ENCODE measurements at places on chromosomes 7 and 10.

DNA sequence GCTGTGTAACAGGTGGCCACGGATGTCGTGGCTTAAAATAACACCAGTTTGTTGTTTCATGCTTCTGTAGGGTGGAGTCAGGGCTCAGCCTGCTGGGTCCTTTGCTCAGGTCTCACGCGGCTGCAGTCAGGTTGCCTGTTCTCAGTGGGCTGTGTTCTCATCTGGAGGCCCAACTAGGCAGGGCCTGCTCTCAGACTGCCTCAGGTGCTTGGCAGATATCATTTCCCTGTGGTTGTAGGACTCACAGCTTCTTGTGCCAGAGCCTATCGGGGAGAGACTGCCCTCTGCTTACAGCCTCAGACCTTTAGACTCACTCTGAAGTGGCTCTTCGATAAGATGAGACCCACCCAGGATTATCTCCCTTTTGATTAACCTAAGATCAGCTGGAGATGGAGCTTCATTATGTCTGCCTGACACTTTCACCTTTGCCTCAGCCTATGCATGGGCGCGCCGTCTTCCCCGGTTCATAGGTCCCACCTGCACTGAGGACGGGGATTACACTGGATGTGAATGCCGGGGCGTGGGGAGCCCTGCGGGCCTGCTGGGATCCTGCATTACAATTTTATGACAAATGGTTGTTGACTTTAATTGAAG is 55.3 kb downstream of the INPP5A start:
- DNase-seq, result no peak

DNA sequence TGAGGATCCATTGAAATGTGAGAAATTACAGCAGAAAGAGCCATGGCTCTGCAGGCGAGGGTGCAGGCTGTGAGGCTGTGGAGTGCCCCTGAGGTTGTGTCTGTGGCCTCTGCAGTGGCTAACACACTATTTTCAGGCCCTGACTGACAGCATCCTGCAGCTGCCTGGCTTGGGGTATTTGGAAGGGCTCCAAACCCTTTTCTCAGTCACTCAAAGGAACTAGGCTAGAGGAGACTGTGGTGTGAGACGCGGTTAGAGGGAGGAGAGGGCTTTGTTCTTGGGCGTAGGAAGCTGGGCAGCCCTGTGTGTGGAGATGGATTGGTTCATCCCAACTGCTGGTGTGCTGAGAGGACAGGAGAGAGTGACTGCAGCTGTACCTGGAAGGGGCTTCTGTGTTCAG is 134.9 kb downstream of the RAMP3 start:
- DNase-seq, result no peak

DNA sequence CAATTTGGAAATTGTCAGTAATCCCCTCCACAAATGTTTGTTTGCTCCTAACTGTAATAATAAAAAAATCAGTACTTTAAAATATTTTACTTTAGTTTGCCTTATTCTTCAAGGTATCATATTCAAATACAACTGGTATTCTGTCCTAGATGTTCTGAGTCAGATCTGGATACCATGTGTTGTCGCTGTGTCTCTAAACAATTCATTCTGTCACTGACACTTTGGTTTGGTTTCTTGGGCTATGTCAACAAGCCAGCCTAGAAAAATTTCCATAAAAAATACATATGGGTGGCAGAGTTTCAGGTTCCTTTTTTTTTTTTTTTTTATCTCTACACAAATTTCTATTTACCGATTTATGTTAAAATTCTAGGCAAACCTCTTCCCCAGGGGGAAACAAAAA is 33.2 kb upstream of the SEMA3D start:
- DNase-seq, result no peak

DNA sequence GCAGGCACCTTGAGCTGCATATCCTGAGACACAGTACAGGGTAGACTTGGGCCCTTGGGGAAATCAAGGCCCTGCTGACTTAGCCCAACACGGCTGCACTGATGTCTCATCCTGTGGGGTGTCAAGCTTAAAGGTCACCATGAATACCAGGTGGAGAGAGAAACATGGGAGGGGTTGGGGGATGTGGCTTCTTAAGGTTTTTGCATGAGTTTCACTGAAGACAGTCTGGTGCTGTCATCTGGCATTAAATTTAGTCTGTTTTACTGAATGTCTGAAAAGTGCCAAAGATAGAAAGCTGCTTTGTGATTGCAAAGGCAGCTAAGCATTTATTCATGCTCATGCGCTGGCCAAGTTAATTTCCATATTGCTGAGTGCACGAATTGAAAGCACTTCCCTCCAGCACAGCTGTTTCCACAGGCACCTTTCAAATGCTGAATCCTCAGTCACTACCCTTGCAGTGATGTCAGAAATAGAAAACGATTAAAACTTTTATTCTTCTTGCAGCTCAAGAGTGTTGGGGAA is 102.1 kb downstream of the OSBPL3 start:
- DNase-seq, result no peak

DNA sequence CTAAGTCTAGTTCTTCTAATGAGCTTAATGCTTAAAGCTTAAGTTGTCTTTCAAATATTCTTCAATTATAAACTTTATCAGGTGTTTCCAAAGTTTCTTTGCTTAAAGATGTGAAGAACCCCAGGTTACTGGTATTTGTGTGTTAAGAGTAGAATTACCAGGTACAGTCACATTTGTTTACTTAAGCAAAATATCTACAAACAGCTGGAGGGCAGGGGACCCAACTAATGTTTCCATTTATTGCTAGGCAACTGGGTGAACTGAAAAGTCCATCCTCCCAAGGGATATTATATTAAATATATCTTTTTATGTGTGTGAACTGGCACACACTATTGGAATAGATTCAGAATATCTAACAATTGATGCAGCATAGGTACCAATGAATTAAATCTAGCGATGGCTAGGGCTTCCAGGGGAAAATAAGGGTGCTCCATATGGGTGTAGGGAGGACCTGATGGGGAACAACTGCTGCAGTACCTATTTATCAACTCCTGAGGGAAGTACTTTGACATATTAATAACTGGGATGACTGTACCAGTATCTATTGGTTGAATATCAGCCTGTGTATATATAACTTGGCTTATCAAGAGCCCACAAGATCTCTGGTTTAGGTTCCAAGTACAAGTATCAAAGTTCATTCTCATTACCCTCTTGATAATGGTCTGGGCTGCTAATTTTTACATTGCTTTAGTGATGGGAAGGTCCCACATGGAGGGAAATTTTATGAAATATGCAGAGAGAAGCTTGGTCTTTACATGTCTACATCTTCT is 10.3 kb upstream of the AGR3 start:
- DNase-seq, result no peak
